Neural crest cell (in vitro differentiated cells): ENCODE measurements at places on chromosomes 2 and 18. TPM values are rescaled to one million over a fixed set of nuclear protein-coding genes. Genes with fewer than 3 reads are reported as not detected.

GRCh38 chr2:3535794-3536681, 16.7 kb upstream of the ADI1 start:
- H3K27me3 ChIP-seq = no peaks in the 10 kb centered on the region
- H3K27ac ChIP-seq = peak overlapping the region; percentile 38
- no peaks in the 10 kb centered on the region for H3K36me3 ChIP-seq

DNA sequence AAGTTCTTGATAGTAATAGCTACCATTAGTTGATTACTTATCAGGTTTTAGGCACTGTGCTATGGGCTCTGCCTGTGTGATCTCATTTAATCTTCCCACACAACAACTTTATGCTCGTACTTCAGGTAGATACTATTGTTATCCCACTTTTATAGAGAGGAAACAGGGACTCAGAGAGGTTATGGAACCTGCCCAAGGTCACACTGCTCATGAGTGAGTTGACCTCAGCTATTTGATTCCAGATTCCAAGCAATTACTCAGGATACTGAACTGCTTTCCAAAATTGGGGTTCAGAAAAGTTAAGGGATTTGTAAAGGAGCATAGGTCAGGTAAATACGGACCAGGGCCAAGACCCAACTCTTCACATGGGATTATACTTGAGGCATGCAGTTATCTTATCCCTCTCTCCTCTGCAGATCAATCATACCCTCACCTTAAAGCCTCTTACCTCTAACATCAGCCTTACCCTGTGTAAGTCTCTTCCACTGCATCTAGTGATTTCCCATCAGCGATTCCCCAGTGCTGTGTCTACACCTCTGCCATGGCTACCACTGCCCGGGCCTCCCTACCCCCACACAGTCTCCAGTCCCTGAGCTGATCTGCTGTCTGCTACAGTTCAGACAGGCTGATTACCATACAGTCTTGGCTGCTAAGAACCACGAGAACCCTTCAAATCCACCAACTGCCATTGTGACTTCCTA, 74.4 kb downstream of the ANTXR1 start:
- no peak overlapping the region for H3K4me3 ChIP-seq
- no peaks in the 10 kb centered on the region for H3K4me1 ChIP-seq
- H3K27me3 ChIP-seq = no peaks in the 10 kb centered on the region
- H3K36me3 ChIP-seq = peaks cover 6% of the 10 kb centered on the region

GRCh38 chr2:69827796-69828540, 1.5 kb upstream of the GMCL1 start:
- no peaks in the 10 kb centered on the region for H3K36me3 ChIP-seq
- H3K4me3 ChIP-seq = peak overlapping the region; percentile 89
- peaks cover 30% of the 10 kb centered on the region for H3K4me1 ChIP-seq
- no peak overlapping the region for H3K27ac ChIP-seq
- H3K27me3 ChIP-seq = no peaks in the 10 kb centered on the region

GRCh38 chr2:44342854-44343253, 18.4 kb downstream of the PREPL start:
- no peaks in the 10 kb centered on the region for H3K27me3 ChIP-seq
- no peak overlapping the region for H3K27ac ChIP-seq

- H3K4me3 ChIP-seq = no peak overlapping the region
- H3K36me3 ChIP-seq = no peaks in the 10 kb centered on the region
- H3K4me1 ChIP-seq = peaks cover 24% of the 10 kb centered on the region
- no peak for DNase-seq
- H3K27ac ChIP-seq = no peak overlapping the region
- peaks cover 28% of the 10 kb centered on the region for H3K27me3 ChIP-seq
Measured at GRCh38 chr2:109399066-109399465, 214.7 kb downstream of the SEPTIN10 start.

DNA sequence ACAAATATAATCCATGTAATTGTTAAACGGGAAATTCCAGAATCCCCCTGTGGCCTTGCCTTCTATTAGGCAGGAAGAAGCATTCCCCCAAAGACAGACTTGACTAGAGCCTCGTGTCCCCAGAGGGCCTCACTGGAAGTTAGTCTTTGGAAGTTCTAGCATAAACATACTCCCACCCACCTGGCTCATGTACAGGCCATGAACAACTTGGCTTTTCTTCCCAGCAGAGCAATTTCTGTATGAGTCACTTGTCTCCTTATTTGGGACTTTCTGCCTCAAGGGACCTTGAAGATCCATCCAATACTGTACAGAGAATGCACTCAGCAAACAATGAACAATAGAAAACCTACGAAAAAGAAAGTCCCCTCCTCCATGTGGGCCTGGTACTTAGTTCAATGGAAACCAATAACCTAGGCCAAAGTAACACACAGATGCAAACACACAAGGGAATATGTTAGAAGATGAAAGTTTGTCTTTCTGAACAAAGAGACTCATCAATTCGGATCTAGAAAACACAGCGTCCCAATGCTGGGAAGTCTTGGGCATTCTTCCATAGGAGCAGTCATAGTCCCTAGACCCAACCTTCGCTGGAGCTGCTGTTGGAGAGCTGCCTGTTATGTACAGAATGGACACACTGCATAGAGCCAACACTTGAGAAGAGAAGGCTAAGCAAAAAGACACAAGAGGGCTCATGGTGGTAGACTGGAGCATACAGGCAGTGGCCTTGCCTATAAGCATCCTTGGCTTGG, 303.5 kb downstream of the HRH4 start:
- H3K27me3 ChIP-seq = no peaks in the 10 kb centered on the region
- no peak for DNase-seq
- H3K36me3 ChIP-seq = peaks cover 11% of the 10 kb centered on the region
- H3K27ac ChIP-seq = no peak overlapping the region
- H3K4me1 ChIP-seq = peaks cover 6% of the 10 kb centered on the region

DNA sequence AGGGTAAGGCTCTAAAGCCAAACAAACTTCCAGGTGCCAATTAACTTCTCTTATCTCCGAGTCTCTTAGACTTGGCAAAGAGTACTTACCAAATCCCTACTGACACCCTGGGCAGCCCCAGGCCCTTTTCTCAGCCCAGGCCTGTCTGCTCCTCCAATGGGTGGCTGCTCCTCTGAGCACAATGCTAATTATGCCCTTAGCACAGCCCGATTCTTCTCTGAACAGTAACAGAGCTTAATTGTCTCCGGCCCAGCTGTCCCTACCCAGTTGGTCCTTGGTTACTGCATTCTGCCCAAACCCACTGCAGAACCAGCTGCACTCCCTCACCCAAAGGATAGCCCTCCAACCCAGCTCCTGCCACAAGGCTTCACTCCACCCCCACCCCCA, 110.3 kb downstream of the SMAD7 start:
- H3K27ac ChIP-seq = peak overlapping the region; percentile 27
- no peak for DNase-seq
- H3K4me1 ChIP-seq = peaks cover 56% of the 10 kb centered on the region
- no peaks in the 10 kb centered on the region for H3K27me3 ChIP-seq
- peak overlapping the region; percentile 38 for H3K4me3 ChIP-seq
- H3K36me3 ChIP-seq = no peaks in the 10 kb centered on the region

Gene CGREF1
- 1.3 and 2.1 TPM in 2 replicates for total RNA-seq

Gene FSHR
- not detected in 2 replicates for total RNA-seq

Gene TXNDC2
- not detected in 2 replicates for total RNA-seq

Gene OR6B3
- total RNA-seq = not detected in 2 replicates

Gene GALR1
- total RNA-seq = not detected in 2 replicates

Gene NAT8
- total RNA-seq = not detected in 2 replicates

Gene PDE6D
- 35.8 and 38.8 TPM in 2 replicates for total RNA-seq

Gene IL37
- 0.40 TPM in 1 of 2 replicates, not detected in the other for total RNA-seq

Gene PRKAG3
- not detected in 2 replicates for total RNA-seq
